ELR (cell line): ENCODE measurements at places on chromosomes 7 and 10.

DNA sequence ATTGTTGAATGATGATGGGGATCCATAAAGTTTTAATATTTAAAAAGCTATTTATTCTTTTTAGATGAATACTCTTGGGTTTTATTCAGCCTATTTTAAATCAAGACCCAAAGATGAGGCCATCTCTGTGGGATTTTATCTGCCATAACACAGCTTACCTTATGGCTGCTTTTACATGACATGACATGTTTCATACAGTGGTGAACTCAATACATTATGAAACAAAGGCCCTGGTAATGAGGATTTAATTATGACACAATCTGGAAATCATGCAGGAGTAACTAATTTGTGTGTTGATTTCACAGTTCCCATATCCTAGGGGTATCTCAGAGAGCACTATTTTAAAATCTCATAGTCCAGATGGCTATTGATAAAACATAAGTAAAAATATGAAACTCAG is 661.8 kb upstream of the FZD8 start:
- no peak for DNase-seq

DNA sequence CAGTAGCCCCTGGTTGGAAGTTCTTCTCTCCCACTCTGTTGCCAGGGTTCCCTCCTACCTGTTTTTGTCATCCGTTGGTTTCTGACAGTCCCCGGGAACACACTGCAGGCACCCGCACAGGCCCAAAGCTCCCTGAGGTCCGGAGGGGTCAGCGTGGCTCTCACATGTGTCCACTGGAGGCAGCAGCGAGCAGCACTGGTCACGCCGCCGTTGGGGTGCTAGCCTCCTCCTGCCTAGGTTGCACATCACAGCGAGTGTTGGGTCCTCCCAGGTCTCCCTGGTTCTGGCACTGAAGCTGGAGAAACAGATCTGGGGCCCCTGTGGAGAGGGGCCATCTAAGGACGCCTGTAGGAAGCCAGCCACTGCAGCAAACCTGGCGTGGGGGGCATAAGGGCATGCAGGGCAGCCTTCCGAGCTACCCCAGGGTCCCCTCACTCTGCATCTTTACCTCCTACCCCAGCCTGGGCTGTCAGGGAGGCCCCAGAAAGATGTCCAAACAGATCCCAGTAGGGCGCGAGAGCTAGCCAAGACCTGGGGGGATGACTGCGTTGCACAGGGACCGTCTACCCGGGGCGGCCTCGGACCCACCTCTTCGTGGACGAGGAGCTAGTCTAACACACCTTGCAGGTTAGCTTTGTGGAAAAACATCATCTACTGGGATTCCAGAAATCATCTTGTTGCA is 28.9 kb downstream of the LRRC27 start:
- DNase-seq = peak; percentile 33

DNA sequence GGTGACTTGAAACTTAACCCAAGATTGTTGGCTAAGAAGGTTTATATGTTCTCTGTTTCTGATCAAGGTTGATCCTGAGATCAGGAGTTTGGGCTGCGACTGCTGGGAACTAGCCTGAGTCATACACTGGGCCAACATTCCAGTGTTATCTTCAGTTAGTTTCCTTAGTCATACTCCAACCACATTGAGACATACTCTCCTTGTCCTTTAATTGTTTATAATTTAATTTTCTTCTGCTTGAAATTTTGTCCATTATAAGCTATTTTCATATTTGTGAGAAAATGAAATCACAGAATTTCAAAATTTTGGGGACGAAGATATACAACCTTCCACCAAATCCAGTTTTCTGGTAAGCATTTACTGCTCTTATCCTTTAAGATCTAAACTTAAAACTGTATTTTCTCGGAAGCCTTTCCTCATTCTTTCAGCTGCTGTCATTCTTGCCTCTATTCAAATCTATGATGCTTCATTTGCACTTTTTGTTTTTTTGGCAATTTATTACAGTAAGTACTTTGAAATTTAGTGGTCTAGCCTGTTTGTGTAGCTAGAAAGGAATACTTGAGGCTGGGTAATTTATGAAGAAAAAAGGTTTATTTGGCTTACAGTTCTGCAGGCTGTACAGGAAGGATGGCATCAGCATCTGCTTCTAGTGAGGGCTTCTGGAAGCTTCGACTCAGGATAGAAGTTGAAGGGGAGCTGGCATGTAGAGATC is 63.4 kb upstream of the POT1 start:
- peak; percentile 79 for DNase-seq

DNA sequence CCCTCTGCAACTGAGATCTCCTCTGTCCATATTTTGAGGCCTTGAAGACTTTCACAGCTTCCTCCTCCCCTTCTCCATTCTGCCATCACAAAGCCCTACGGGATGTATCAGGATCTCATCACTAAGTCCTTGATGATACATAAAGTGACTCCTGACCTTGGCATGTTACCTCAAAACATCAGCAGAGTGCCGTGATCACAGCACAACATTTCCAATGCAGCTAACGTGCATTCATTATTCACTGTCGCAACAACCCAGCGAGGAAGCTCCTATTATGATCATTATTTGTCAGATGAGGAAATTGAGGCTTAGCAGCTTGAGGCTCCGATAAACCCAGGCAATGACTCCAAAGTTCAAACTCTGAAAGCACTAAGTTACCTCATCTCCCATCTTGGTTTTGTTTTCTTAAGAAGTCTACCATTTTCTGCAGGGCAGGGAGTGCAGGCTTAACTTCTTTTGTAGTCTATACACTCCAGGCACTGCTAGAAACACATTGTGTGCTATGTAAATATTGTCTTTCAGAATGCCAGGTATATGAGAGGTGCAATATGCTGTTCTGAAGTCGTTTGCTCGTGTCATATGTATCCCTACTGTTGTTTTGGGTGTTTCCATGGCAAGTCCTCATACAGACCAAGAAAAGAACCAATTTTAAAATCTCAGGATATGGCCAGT is 80.6 kb upstream of the C1QL3 start:
- DNase-seq = peak; percentile 8

- peak; percentile 22 for DNase-seq
Measured at GRCh38 chr7:143975617-143976016, 21.0 kb downstream of the OR2F1 start.

GRCh38 chr10:126895214-126895781 is 9.9 kb upstream of the DOCK1 start:
- DNase-seq = no peak

GRCh38 chr7:99002827-99003212 is 124.5 kb downstream of the TRRAP start:
- no peak for DNase-seq

DNA sequence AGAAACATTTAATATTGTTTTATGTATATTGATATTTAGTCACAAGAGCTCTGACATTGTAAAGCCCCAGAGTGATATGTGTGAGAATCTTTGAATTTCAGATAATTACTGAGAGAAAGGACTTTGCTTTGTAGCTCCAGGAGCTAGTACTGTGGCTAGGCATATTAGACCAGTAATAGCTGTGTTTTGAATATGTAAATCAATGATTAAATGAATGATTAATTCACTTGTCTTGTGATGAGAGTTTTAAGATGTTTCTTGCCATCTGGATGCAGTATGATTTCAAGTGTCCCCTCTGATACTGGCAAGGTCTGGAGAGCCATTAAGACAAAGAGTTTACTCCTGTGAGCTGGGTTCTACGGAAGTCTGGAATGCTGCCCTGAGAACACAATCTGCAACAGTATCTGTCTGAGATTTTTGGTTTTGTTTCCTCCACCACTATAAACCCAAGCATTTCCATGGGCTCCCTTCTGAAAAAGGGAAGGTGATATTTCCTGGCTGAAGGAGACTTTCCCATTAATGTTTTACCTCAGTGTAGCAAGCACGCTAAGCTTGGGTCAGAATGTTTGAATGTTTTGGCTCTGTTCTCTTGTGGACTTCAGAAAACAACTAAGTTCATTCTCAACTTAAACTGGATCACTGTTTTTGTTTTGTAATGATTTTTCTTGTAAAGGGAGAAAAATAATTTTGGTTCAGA is 61.3 kb upstream of the BICC1 start:
- no peak for DNase-seq

DNA sequence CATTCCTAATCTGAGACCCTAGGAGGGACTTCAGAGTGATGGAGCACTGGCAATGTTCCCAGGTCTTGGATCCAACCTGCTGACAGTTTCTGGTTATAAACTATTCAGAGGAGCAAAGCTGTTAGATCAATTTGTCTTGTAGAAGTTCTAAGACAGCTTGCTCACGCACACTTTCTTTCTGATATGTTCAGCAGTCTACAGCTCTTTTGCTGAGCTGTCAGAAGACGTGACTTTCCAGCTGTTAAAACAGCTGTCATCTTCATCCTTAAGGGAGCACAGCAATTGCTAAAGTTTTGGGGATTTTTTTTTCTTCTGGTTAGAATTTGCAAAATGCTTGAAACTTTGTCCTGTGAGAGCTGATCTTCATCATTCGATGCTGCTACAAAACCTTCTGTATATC is 823.1 kb downstream of the SORCS1 start:
- DNase-seq = no peak

DNA sequence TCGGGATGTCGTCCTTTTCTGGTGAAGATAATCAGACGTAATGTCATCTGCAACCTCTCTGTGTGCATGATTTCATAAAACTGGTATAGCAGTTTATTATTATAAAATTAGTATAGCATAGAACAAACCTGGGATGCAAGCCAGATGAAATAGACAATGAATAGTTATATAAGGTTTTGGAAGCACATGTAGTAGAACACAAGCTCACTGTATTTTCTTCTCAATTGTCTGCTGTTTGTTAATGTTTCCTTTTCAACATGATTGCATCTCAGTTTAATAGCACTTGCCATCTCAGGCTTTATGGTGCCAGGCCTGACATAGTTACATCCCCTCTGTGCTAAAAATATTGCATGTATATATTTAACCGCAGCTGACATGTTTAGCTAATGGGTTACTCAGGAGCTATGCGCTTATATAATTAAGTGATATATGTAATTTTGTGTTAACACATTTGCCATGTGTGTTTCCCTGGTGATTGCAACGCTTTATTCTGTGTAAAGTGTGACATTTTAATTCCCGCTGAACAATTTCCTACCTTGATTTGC is 132.7 kb downstream of the ARID5B start:
- no peak for DNase-seq

- no peak for DNase-seq
Measured at GRCh38 chr7:5248201-5248885, 34.4 kb upstream of the SLC29A4 start.

GRCh38 chr10:96478355-96478754 is 35.4 kb downstream of the TLL2 start:
- no peak for DNase-seq

DNA sequence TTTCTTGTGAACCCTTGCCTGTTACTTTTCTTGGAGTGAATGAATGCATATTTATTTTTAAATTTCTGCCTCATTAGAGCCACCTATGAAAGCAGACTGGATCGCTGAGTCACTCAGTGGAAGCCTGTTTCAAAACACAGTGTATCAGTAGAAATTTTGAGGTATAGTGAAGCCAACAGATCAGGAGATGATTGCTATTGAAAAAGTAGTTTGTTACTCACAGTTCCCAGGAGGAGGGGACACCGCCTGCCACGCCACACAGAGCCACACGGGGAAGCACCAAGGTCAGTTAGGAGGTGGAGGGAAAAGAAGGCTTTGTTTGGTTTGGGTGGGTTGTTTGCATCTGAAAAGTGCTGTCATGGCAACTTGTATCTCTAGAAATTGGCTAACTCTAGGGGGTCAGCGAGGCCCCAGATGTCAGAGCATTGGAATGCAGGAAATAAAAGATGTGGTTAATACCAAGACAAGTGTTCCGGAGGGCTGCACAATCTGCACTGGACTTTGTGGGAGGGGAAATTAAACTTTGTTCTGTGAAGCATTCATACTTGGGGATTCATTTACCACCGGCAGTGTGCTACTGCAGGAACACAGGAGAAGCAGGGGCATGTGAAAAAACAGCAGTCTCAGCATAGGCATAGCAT is 106.4 kb upstream of the SDK1 start:
- peak; percentile 73 for DNase-seq

DNA sequence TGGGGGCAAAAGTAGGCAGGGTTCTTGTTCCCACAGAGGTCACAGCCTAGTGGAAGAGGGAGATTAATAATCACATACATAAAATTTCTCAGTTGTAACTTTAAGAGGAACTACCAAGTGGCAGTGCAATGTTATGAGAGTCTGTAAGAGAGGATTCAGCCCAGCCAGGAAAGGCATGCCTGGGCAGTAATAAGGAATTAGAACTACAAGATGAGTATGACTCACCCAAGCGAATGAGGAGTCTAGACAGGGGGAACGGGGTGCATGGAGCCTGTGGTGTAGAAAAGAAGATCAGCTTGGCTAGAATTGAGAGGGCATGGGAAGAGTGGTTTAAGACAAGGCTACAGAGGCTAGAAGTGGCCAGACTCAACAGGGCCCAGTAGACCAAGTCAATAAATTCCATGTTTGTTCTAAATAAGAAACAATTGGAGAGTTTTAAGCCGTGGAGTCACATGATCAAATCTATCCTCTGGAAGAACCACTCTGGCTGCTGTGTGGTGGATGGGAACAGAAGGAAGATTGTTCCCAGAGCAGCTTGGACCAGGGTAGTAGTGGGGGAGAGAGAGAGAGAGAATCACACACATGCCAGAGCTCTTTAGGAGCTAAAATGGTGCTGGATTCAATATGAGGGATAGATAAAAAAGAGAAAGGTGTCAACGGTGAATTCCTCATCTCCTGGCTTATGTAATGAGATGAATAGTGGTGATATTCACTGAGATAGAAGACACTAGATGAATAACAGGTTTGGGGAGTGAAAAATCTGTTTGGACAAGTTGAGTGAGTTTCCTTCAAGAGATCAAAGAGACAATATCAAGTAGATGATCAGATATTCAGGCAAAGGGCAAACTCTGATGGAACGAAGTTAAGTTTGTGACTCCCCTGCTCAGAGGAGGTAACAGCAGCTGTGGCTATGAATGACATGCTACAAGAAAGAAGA is 265.1 kb downstream of the FGFR2 start:
- no peak for DNase-seq

GRCh38 chr7:2354939-2355704 is 495 bp downstream of the EIF3B start:
- DNase-seq = peak; percentile 42

DNA sequence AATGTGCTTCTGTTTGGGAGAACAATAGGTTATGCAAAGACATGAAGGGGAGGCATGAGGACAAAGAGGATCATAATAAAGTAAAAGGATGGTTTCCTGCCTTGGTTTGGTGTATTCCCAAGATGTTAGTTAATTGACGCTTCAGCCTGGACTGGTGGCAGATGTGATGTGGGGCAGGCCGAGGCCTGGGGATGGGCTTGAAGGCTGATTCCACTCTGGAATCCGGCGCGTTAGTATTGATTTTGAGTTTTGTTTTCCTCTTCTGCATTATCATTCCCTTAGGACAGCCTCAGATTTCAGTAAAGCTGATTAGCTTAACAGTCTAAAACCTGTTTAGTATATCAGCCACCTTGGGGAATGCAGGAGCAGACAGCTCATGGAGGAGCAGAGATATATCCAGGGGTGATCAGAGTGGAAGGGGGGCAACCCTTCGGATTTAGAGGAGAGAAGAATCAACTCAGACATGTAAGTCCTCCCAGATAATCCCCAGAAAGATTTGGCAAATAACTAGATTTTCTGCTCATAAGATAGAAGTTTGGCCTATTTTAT is 159.8 kb upstream of the MTPN start:
- no peak for DNase-seq

GRCh38 chr10:122336332-122336731 is 38.2 kb upstream of the PLEKHA1 start:
- DNase-seq = no peak

GRCh38 chr10:117166418-117167345 is 28.6 kb upstream of the VAX1 start:
- no peak for DNase-seq

GRCh38 chr7:64183126-64183742 is 23.8 kb upstream of the ZNF735 start:
- no peak for DNase-seq

- peak; percentile 70 for DNase-seq
Measured at GRCh38 chr7:2209146-2209960, 23.4 kb downstream of the MAD1L1 start.
